ENCODE measurements at places on chromosomes 7 and 10.
A peak's percentile ranks its signal among the peaks of the same experiment; 100 is the strongest.

DNA sequence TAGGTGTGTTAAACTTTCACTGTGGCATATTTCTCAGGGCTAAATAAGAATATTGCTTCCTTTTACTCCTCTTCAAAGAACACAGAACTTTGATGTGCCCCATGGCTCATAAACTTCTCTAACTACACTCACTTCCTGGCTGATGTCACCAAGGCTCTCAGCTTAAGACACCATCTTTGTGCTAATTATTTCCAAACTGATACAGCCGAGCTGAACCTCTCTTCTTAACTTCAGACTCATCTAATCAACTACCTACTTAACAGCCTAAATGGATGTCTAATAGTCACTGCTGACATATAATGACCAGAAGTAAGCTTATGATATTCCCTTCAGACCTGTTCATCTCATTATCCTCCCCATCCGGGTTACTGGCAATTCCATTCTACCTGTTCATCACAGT lies 3.6 kb downstream of the C10orf67 start:
- DNase-seq = no peak

- no peak for DNase-seq
These were observed 144.2 kb downstream of the BMS1 start for GRCh38 chr10:42926843-42927242.

DNA sequence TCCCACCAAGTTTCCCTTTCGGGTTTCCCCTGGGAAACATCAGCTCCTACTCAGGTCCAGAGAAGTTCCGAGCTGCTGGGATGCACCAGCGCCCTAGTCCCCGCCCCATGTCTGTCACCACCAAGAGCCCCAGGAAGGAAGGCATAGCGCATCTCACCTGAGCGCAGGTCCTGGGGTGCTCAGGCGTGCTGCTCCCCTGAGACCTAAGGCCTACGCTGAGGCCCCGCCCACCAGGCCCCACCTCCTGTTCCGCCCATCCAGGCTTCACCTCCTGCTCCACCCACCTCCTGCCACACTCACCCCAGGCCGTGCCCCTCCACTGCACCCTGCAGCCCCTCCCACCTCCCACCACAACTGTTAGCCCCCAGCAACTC lies 1.2 kb upstream of the TFR2 start:
- DNase-seq = no peak

DNA sequence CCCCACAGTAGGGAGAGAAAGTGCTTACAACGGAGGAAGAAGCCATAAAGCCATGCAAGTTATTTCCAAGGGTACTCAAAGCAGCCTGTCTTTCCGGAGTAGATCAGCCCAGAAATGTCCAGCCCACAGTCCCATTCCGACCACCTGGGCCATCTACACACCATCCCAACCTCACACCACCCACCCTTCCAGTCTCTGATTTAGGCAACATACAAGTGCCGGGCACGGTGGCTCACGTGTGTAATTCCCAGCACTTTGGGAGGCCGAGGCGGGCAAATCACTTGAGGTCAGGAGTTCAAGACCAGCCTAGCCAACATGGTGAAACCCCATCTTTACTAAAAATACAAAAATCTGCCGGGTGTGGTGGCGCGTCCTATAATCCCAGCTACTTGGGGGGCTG lies 35.1 kb downstream of the LRRC20 start:
- DNase-seq = no peak

DNA sequence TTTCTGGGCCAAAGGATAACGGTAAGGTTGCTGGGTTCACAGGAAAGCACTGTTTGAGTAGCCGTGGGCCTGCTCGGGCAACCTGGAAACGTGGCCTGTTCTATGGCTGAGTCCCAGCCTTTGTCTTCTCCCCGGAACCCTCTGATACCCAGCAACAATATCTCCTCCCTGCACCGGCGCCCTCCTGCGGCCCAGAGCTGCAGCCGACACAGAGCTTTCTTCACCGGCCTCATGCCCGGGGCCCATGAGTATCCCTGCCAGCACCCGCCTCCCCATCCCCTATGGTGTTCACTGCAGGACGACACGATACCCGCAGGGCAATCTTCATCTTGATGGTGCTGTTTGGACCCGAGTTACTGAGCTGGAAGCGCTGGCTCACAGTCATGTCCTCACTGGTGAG lies 38.6 kb upstream of the NCAPG2 start:
- DNase-seq = no peak

- DNase-seq = no peak
These were observed 103.3 kb downstream of the FAM107B start for GRCh38 chr10:14671386-14671831.

GRCh38 chr10:74223755-74224529 lies 72.9 kb downstream of the ADK start:
- DNase-seq = no peak

- no peak for DNase-seq
These were observed 772.4 kb downstream of the GRID1 start for GRCh38 chr10:85594239-85594638.

DNA sequence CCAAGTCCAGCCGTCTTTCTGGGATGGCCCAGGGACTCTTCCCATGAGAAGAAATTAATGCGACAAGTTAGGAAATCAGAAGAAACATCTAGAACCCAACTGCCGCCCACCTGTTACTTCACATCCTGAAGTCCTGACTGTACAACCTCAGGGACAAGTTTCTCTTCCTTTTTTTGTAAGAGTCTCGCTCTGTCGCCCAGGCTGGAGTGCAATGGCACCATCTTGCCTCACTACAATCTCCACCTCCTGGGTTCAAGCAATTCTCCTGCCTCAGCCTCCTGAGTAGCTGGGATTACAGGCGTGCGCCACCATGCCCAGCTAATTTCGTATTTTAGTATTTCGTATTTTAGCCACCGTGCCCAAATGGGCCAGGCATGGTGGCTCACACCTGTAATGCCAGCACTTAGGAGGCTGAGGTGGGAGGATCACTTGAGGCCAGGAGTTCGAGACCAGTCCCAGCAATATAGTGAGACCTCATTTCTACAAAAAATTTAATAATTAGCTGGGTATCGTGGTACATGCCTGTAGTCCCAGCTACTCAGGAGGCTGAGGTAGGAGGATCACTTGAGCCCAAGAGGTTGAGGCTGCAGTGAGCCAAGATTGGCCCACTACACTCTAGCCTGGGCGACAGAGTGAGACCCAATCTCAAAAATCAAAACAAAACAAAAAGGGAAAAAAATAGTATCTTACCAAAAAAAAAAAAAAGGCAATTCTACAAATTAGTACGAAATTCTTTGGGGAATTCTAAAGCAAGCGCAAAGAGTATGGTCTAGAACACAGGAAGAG lies 20.8 kb downstream of the LAT2 start:
- no peak for DNase-seq

- no peak for DNase-seq
These were observed 51.7 kb upstream of the CAMK2B start for GRCh38 chr7:44377134-44377463.

- no peak for DNase-seq
These were observed 3.2 kb upstream of the IL2RA start for GRCh38 chr10:6065406-6065805.

GRCh38 chr10:110225441-110225755 lies 18.0 kb downstream of the MXI1 start:
- DNase-seq = no peak

DNA sequence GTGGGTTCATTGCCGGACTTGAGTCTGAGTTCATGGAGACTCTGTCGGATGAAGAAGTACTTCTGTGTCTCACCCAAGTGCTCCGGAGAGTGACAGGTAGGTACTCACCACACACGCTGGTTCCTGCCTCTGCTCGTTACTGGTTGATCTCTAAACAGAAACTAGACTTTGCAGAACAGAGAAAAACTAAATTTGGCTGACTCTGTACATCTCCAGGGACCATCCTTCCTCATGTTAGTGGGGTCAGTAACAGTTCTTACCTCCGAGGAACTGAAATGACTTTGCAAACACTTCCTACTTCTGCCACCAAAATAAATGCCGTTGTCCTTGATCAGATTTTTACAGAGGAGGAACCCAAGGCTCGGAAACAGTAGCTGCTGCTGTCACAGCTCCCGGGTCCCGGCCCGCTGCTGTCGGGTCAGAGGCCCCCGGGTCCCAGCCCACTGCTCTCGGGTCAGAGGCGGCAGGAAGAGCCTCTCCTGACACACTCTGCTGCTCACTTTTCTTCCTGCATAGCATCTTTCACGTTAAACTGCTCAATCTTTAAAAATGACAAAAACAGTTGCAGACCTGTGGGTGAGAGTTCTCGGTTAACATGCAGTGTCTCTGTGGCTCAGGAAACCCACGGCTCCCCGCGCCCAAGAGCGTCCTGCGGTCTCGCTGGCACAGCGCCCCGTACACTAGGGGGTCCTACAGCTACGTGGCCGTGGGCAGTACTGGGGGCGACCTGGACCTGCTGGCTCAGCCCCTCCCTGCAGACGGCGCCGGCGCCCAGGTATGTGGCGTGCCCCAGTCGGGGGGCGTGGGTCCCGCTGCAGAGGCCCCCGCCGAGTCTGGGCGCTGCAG lies 4.8 kb upstream of the MTG1 start:
- DNase-seq = no peak

GRCh38 chr10:133131053-133131452 lies 29.0 kb upstream of the KNDC1 start:
- DNase-seq = no peak

DNA sequence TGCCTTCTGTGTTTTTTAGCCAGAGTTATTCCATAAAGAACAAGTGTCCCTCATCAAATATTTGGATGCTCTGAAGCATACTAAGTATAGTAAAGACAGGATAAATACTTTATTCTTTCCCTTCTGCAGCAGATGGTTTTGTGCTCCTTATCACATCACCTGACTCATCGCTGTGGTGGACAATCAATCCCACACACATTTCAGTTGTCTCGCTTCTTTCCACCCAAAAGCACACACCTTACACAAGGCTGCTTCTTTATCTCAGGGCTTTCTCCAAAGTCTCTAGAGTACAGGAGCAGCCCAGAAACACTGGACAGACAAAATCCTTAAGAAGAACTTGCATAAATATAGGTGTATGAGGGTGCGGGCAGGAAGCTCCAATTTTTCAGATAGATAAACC lies 43.4 kb downstream of the IGF2BP3 start:
- DNase-seq = no peak

GRCh38 chr7:135772639-135773222 lies 24.1 kb upstream of the FAM180A start:
- no peak for DNase-seq

GRCh38 chr7:133108023-133108422 lies 26.1 kb upstream of the CHCHD3 start:
- DNase-seq = no peak

- DNase-seq = no peak
These were observed 95.4 kb downstream of the ELMO1 start for GRCh38 chr7:37352974-37353948.

GRCh38 chr10:122132331-122132755 lies 138.8 kb upstream of the BTBD16 start:
- DNase-seq = no peak

- no peak for DNase-seq
These were observed 13.9 kb downstream of the VENTX start for GRCh38 chr10:133251388-133252222.

DNA sequence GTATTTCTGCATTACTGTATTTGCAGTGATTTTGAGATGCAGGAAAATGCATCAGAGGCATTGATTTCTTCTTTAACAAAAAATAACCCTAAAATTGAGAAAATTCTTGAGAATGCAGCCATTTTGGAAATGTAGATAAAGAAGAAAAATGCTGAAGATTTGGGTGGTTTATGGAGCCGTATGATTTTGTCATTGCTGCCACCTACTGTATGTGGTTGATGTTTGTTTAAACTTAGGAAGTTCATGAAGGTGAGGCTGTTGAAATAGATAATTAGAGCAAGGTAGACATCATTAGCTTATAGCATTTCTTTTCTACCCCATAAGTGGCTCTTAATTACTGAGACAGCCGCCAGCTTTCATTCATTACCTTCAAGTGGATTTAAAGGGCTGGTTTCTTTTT lies 92.1 kb upstream of the SAMD8 start:
- DNase-seq = peak; percentile 48

DNA sequence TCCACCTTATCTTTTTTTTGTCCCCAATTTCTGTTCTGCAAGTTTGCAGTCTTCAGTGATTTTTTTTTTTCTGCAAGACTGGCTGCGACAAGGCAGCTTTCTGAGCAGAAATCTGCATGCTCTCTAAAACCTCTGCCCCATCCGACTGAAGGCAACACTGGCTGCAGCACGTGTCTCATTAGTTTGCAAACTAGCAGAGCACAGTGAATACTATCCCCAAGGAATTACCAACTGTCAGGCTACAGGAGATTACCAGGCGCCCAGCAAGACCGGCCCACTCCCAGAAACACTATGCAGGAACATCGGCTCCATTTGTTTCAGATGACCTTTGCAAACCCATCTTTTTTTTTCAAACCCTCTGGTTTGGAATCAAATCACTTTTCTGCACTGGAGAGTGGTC lies 538.8 kb downstream of the SORCS1 start:
- no peak for DNase-seq

DNA sequence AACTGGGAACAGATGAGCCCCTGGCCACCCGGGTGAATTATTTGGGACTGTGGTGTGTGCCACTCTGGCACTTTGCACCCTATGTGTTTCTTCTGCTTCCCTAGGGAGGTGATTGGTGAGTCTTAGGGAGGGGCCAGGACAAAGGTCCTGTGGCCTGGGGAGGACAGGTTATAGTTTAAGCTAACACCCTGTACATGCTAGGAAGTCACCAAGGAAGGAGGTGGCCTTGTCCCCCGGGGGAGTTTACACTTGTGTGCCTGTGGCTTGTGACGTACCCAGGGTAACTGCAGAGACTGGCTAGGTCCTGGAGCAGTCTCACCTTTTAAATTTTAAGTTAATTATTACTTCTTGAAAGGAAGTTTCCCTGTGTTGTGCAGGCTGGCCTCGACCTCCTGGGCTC lies 196.2 kb downstream of the BAMBI start:
- no peak for DNase-seq

- DNase-seq = no peak
These were observed 4.9 kb downstream of the RADIL start for GRCh38 chr7:4878336-4879335.

DNA sequence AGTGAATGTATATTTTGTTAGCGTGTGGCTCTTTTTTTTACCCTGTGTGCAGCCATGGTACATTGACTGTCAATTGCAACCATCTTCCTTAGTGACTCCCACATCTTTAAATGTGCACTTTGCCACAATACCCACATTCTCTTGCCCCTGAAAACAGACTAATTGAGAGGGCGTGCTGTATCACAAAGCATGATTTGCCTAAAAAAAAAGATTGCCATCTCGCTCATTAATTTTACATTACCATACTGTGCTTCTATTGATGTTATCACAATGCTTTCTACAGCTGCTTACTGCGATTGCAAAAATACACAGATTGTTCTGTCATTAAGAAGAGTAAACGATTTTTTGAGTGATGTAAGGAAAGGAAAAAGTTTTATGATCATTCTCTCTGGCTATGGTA lies 613.1 kb upstream of the NRP1 start:
- no peak for DNase-seq

Data from NCI-H1436 treated with DMSO at 0.1 percent for 48 hours (cell line).